Esophagus squamous epithelium (tissue), 5 donors: ENCODE measurements at places on chromosomes 1 and 21.
A peak's percentile ranks its signal among the peaks of the same experiment; 100 is the strongest.

- peak; percentile 44 for DNase-seq
These were observed 30.3 kb downstream of the CD48 start for GRCh38 chr1:160681066-160681890.

DNA sequence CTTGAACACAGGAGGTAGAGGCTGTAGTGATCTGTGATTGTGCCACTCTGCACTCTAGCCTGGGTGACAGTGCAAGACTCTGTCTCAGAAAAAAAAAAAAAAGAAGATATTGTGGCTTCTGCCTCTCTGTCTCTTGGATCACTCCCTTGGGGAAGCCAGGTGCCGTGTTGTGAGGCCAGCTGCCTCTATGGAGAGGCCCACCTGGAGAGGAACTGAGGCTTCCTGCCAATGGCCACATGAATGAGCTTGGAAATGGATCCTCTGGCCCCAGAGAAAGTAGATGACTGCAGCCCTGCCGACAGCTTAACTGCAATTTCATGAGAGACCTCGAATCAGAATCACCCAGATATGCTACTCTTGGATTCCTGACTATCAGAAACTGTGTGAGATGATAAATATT lies 19.7 kb upstream of the AK2 start:
- DNase-seq: no peak

DNA sequence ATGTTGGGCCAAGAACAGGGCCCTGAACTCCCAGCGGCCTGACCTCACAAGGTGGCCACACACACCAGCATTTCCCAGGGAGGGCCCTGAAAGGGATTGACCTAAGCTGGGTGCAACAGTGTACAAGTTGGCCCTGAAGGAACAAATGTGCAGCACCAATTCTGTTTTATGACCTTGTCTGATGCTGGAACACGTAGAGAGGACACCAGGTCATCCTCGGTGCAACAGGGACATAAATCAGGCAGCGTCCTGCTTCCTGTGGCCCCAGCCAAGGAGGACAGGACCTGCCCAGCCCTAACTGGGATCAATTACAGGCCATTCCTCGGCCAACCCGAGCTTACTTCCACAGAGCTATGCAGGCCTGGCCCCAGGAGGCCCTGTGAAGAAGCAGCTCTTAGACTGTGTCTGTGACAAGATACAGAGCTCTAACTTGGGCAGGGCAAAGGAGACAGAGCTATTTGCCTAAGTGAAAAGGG lies 12.8 kb upstream of the PHC2 start:
- DNase-seq: no peak

- DNase-seq: no peak
These were observed 7.6 kb downstream of the DENND2D start for GRCh38 chr1:111192658-111193519.
